ENCODE measurements at places on chromosomes 7 and 10.

- DNase-seq: no peak
Measured at GRCh38 chr7:4886671-4887070, 3.2 kb upstream of the RADIL start.

GRCh38 chr7:128913870-128914565, 3.5 kb upstream of the KCP start:
- no peak for DNase-seq

- no peak for DNase-seq
Measured at GRCh38 chr10:119441151-119441821, 101.2 kb downstream of the RGS10 start.

GRCh38 chr10:11373717-11374171, 237.7 kb downstream of the USP6NL start:
- DNase-seq: no peak

- no peak for DNase-seq
Measured at GRCh38 chr10:84308021-84308420, 20.4 kb upstream of the CCSER2 start.

DNA sequence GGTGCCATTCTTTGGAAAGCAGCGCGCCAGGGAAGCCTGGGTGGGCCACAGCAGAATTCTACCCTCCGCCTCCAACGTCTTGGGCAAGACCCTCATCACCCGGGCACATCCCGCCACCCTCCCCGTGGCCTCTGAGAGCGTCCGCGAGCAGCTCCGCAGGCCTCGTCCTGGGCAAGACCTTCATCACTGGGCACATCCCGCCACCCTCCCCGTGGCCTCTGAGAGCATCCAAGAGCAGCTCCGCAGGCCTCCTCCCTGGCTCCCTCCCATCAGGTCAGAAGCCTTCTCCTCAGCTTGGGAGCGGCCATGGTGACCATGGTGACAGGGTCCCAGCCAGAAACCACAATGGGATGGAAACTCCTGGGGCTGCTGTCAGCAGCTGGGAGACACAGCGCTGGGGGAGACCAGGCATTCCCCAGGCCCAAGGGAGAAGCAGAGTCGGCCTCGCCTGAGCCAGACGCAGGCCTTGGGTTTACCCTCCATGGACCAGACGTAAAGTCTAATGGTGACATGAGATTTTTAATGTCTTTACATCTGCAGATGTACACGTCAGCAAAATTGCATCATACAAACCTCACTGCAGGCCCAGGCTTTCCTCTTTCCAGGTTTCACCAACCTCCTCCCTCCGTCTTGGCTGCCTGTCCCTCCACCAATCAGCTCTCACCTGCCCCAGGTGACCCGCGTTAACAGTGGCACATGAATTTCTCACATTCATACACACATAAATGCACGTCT, 55.1 kb upstream of the PPP2R2D start:
- no peak for DNase-seq

GRCh38 chr10:12063483-12063818, 5.3 kb upstream of the DHTKD1 start:
- no peak for DNase-seq

GRCh38 chr7:47217570-47218360, 364.1 kb downstream of the TNS3 start:
- no peak for DNase-seq

Data from CD4-positive, alpha-beta T cell treated with Interleukin-15 for 4 hours (primary cell).